ENCODE measurements at places on chromosomes 5 and 9. TPM values are rescaled to one million over a fixed set of nuclear protein-coding genes. Genes with fewer than 3 reads are reported as not detected.

- H3K36me3 ChIP-seq, result peaks cover 49% of the 10 kb centered on the region
- no peak for DNase-seq
- no peak overlapping the region for H3K4me3 ChIP-seq
- no peak overlapping the region for H3K27ac ChIP-seq
- H3K4me1 ChIP-seq, result no peaks in the 10 kb centered on the region
These were observed 74.3 kb downstream of the AMBP start for GRCh38 chr9:114003758-114004157.

DNA sequence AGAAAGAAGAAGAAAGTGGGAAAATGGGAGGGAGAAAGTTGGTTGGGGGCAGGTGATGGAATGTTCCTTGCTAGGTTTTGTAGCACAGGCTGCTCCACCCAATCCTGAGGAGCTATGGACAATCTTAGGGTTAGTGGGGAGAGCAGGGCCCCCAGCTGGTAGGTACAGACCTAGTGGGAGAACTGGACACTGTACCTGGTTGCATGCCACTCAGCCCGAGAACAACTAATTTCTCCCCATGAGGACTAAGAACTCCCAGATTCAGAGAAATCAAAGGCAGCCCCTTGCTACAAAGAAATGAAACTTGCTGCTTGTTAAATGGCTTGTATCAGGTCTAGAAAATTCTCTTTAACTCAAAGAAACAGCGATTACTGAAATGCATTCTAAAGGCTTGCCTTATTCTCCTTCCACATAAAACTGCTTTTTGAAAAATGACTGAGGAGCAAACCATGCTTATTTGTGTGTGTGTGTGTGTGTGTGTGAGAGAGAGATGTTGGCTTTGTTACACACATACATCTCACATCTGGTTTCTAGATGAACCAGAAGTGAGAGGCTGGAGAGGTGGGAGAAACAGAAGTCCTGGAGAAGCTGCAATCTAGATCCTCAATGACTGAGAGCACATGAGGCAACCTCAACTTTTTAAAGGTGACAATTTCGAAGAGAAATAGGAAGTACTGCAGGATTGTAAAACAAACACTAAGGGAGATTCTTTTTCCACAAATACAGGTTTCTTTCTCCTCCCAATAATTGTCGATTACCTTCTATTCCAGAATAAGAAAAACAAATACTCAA, 28.9 kb downstream of the FYB1 start:
- H3K4me1 ChIP-seq, result peaks cover 45% of the 10 kb centered on the region
- DNase-seq, result no peak
- H3K27ac ChIP-seq, result no peak overlapping the region

DNA sequence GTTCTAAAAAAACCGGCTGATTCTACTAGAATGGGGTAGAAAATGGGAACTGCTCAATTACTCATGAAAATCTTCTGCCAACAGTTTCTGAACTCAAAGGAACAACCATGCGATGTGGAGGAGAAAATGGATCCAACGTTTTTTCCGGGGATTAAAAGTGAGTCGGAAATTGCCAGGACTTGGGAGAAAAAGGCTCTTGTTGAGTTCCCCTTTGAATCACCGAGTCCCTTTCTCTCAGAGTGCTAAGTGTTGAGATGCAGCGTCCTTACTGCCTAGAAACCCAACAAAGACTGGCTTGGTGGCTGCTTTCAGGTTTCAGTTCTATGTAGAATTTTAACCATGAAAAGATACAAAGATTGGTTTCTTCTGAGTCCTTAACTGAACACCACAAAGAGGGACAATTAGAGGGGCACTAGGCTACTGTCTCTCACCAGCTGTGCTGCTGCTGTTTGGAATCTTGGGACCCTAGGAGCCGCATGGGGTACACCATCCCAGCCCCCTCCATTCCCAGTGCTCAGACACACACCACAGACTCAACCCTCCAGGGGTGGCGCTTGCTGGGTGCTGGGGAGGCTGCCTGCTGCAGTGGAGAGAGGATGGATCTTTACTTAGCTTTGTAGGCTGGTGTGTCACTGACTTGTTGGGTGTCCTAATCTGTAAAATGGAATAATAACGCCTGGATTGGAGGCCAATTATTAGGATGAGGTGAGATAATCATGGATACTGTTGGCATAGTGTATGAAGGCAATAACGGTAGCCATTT, 21.5 kb upstream of the NEUROG1 start:
- H3K27me3 ChIP-seq, result peaks cover 24% of the 10 kb centered on the region
- H3K27ac ChIP-seq, result no peak overlapping the region
- no peak overlapping the region for H3K4me3 ChIP-seq
- no peaks in the 10 kb centered on the region for H3K36me3 ChIP-seq
- peaks cover 11% of the 10 kb centered on the region for H3K4me1 ChIP-seq

The NEUROG1 gene
- total RNA-seq, result not detected

DNA sequence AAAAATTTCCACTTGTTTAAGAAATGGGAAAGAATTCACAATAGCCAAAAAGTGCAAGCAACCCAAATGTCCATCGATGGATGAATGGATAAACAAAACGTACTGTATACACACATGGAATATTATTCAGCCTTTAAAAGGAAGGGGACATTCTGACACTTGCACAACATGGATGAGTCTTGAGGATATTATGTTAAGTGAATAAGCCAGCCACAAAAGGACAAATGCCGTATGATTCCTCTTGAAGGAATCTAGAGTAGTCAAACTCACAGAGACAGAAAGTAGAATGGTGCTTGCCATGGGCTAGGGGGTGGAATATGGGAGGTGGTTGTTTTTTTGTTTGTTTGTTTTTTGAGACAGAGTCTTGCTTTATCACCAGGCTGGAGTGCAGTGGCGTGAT, 3.8 kb upstream of the ATP6V0E1 start:
- H3K27me3 ChIP-seq, result peaks cover 20% of the 10 kb centered on the region
- H3K27ac ChIP-seq, result no peak overlapping the region
- peaks cover 5% of the 10 kb centered on the region for H3K4me1 ChIP-seq
- no peak overlapping the region for H3K4me3 ChIP-seq

GRCh38 chr9:134618163-134618832, 23.3 kb upstream of the COL5A1 start:
- no peaks in the 10 kb centered on the region for H3K36me3 ChIP-seq
- peaks cover 17% of the 10 kb centered on the region for H3K4me1 ChIP-seq
- no peak overlapping the region for H3K4me3 ChIP-seq
- peak; percentile 38 for DNase-seq
- H3K27ac ChIP-seq, result peak overlapping the region; percentile 79

- no peak for DNase-seq
- no peak overlapping the region for H3K27ac ChIP-seq
- no peaks in the 10 kb centered on the region for H3K4me1 ChIP-seq
These were observed 97.1 kb downstream of the ENTREP1 start for GRCh38 chr9:69421908-69422801.

DNA sequence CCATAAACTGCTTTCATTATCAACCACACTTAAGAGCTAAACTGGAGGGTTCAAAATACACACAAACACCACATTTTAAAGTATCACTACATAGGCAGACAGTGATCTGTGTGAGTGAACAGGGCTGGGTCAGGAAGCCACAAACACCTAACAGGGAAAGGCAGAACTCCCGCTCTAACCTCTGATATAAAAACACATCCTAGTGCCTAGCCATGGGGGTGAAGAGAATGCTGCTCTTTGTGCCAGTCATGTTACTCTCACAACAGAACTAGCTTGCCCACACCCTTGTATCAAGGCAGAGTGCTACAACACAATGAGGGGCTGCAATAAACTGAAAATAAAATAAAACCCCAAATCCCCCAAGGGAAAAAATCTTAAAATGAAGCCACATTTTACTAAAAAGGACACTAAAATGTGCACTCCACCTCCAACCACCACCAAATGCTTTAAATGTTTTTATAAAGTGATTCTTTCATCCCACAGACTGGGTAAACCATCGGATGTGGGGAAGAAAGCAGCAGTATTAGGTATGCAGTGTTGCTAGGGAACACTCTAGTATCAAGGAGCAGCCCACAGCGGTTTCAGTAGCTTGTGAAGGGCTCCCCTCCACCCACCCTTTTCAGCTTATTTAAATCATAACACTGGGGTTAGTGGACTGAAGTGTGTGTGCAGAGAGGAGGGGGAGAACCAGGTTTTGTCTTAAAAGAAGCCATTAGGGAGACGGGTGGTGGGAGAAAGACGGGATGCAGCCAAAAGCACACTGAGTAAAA, 64.5 kb downstream of the TMEM161B start:
- peaks cover 12% of the 10 kb centered on the region for H3K36me3 ChIP-seq
- no peaks in the 10 kb centered on the region for H3K27me3 ChIP-seq
- no peaks in the 10 kb centered on the region for H3K4me1 ChIP-seq
- no peak overlapping the region for H3K4me3 ChIP-seq

DNA sequence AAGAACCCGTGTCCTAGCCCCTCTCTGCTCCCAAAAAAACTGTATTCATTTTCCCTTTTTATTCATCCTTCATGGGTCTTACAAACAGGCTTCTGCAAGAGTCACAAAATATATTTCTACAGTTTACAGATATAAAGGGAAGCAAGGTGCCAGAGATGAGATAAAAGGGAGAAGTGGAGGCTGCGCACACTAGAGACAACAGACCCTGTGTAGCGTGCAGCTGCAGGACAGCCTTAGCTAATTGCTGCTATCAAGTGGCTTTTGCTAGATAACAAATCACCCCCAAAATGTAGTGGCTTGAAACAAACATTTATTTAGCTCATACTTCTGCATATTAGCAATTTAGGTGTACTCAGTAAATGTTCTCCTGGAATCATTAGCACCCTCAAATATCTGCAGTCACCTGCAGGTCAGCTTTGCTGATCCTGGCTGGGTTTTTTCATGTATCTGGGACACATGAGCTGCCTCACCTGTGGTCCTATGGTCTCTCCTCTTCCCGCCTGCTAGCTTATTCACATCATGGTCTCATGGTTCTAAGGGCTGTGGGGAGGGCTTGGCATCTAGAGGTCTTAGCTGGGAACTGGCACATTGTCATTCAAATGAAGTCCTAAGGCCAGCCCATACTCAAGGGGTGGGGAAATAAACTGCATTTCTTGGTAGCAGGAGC, 29.4 kb downstream of the ARHGEF37 start:
- DNase-seq, result no peak
- no peak overlapping the region for H3K4me3 ChIP-seq
- H3K4me1 ChIP-seq, result peaks cover 5% of the 10 kb centered on the region
- H3K27ac ChIP-seq, result no peak overlapping the region

The CMYA5 gene
- 6.7 TPM for total RNA-seq

DNA sequence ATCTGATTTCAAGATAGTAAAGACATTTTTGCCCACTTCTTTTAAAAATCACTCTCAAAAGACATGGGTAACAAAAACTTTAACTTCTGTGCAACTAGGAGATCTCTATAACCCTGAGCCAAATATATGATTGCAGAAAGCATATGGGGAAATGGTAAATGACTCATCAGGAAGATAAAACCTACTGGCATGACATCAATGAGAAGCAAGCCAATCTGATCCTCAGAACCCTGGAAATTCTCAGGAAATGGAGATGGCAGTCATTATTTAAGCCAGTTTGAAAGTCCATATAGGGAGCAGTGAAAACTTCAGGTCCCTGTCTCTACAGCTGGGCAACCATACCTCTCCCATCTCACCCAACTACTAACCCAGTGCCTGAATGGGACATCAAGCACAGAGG, 249.7 kb upstream of the NREP start:
- DNase-seq, result no peak

The ALDOB gene
- not detected for total RNA-seq

DNA sequence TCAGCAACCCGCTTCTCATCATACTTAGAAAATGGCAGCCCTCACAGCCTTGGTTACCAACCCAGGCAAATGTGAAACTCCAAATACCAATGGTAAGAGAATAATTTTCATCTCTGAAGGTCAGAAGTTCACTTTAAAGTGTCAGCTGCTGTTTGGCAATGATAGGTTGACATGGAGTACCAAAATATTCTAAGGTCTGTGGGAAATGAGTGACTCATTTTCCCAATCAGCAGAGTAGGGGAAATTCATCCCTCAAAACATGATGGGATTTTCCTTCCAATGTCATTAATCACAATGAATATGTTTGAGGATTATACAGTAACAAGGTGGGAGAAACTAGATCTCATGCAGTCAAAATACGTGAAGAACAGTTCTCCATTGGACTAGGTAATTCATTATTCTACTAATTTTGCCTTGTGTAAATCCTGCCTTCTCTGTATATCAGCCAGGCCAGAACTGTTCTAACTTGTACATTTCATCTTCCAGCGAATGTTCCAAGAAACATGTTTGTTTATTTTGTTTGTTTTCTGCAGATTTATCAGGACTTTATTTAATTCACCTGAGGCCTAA, 53.1 kb upstream of the ERBIN start:
- H3K27ac ChIP-seq, result no peak overlapping the region
- H3K4me1 ChIP-seq, result no peaks in the 10 kb centered on the region
- DNase-seq, result no peak

The PTPN3 gene
- 7.5 TPM for total RNA-seq

- no peak overlapping the region for H3K27ac ChIP-seq
- no peaks in the 10 kb centered on the region for H3K36me3 ChIP-seq
- peak overlapping the region; percentile 9 for H3K4me3 ChIP-seq
- H3K27me3 ChIP-seq, result peaks cover 74% of the 10 kb centered on the region
These were observed 108.1 kb downstream of the TMEM174 start for GRCh38 chr5:73280821-73281746.

GRCh38 chr5:135645336-135646180, 66.8 kb upstream of the CXCL14 start:
- peaks cover 50% of the 10 kb centered on the region for H3K4me1 ChIP-seq
- H3K4me3 ChIP-seq, result no peak overlapping the region
- DNase-seq, result no peak
- no peaks in the 10 kb centered on the region for H3K27me3 ChIP-seq

The PROP1 gene
- not detected for total RNA-seq

GRCh38 chr9:121838746-121839669, 187.6 kb downstream of the DAB2IP start:
- no peaks in the 10 kb centered on the region for H3K36me3 ChIP-seq
- H3K4me1 ChIP-seq, result no peaks in the 10 kb centered on the region
- H3K27me3 ChIP-seq, result no peaks in the 10 kb centered on the region
- no peak overlapping the region for H3K4me3 ChIP-seq
- H3K27ac ChIP-seq, result no peak overlapping the region
- DNase-seq, result no peak

The FOXB2 gene
- total RNA-seq, result not detected

The WNK2 gene
- total RNA-seq, result 66.0 TPM

DNA sequence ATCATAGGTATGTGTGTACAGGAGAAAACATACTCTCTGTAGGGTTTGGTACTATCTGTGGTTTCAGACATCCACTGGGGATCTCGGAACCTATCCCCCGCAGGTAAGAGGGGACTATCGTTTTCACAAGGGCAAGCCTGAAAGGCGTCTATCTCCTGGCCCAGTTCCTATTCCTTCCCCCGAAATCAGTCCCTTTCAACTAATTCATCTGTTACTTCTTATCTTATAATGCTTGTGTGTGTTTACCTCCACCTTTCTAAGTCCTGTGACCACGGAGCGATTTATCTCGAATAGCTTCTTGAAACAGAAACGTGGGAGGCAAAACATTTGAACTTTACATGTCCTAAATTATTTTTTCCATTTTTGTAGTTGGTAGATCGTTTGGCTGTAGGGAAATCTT, 11.4 kb downstream of the ABO start:
- DNase-seq, result no peak
- H3K36me3 ChIP-seq, result no peaks in the 10 kb centered on the region
- no peak overlapping the region for H3K4me3 ChIP-seq
- H3K27ac ChIP-seq, result no peak overlapping the region
- peaks cover 3% of the 10 kb centered on the region for H3K27me3 ChIP-seq

All from mesothelial cell of epicardium (in vitro differentiated cells).